Activated CD8-positive, alpha-beta memory T cell treated with anti-CD3 and anti-CD28 coated beads, Interleukin-2, amount 10 ng/mL, durations not matched to agents 7 days and 5 days (primary cell): ENCODE measurements at places on chromosomes 1 and 21.

DNA sequence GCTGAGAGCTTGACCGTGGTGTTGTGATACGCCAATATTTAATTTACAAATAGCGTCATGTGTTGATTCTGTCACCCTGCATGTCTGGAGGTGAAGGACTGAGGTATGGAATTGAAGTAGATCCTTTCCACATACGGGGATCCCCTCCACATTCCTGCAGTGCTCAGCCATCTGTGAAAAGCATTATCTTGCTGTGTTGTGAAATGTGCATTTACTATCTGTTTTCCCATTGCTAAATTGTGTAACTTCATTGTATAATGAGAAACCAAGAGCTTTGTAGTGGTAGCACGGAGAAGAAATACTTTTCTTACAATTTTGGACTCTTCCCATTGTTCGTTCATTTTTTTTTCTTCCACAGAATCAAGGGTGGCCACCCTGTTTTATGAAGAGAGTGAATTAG lies 577.3 kb upstream of the ZP4 start:
- no peak overlapping the region for H3K4me3 ChIP-seq
- no peaks in the 10 kb centered on the region for H3K4me1 ChIP-seq
- H3K36me3 ChIP-seq: no peaks in the 10 kb centered on the region
- H3K27me3 ChIP-seq: no peaks in the 10 kb centered on the region
- no peak overlapping the region for H3K27ac ChIP-seq

GRCh38 chr1:192589813-192590212 lies 14.2 kb downstream of the RGS1 start:
- H3K36me3 ChIP-seq: no peaks in the 10 kb centered on the region
- DNase-seq: no peak
- H3K4me1 ChIP-seq: peaks cover 3% of the 10 kb centered on the region
- H3K27me3 ChIP-seq: no peaks in the 10 kb centered on the region

GRCh38 chr1:174197088-174197487 lies 37.8 kb downstream of the RABGAP1L start:
- DNase-seq: no peak
- H3K27ac ChIP-seq: no peak overlapping the region
- no peaks in the 10 kb centered on the region for H3K27me3 ChIP-seq
- peaks cover 25% of the 10 kb centered on the region for H3K36me3 ChIP-seq

- H3K27me3 ChIP-seq: peaks cover 3% of the 10 kb centered on the region
- no peaks in the 10 kb centered on the region for H3K36me3 ChIP-seq
- no peak overlapping the region for H3K4me3 ChIP-seq
- no peak for DNase-seq
Observed at GRCh38 chr1:5351366-5351765, 640.9 kb downstream of the NPHP4 start.

DNA sequence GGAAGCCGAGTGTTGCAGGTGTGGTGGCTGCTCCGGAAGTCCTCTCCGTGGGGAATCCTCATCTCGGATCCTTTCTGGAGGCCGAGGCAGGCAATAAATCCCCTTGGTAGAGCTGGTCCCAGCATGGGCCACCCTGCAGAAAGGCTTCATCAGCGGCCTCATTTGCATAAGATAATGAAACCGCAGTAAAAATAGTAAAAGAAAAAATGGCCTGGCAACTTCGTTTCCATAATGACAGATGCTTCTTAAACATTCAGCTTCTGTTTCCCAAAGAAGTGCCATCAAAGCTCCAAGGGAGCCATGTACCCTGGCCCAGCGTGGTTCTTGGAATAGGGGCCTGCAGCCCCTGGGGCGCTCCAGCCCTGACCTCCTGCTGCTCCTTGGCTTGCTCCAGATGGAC lies 244.1 kb downstream of the GRIK3 start:
- no peaks in the 10 kb centered on the region for H3K36me3 ChIP-seq
- DNase-seq: no peak
- peaks cover 6% of the 10 kb centered on the region for H3K27me3 ChIP-seq
- H3K27ac ChIP-seq: no peak overlapping the region
- no peak overlapping the region for H3K4me3 ChIP-seq
- no peaks in the 10 kb centered on the region for H3K4me1 ChIP-seq

DNA sequence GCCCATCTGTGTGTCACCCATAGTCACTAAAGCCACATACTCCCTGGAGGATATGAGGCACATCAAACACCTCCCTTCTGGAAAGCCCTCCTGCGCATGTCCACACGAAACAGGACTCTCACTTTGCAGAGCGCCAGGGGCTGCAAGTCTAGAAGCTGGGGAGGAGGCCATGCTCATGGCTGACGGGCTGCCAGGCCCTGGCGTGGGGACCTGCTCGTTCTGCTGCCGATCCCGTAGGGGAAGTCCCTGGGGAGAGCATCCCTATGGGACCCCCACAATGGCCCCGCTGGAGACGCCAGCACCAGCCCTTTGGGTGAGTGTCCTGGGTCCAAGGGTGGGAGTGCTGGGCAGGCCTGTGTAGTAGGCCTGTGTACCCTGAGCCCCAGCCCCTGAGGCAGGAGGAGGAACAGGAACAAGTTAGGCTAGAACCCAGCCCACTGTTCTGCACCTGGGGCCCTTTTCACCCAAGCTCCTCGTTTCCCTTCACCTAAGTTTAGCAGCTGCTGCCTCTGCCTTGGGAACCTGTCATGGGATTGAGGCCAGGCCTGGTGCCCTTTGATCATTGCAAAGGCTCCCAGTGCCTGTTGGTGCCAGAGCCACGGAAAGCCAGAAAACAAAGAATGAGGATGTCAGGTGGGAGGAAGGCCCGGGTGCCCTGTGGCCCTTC lies 9.9 kb downstream of the FAM3B start:
- peaks cover 2% of the 10 kb centered on the region for H3K4me1 ChIP-seq
- no peaks in the 10 kb centered on the region for H3K36me3 ChIP-seq
- H3K27me3 ChIP-seq: peaks cover 6% of the 10 kb centered on the region
- H3K27ac ChIP-seq: no peak overlapping the region
